ENCODE measurements at places on chromosomes 12 and 14.

GRCh38 chr14:105388110-105388951, 10.0 kb upstream of the TEX22 start:
- no peak for DNase-seq

DNA sequence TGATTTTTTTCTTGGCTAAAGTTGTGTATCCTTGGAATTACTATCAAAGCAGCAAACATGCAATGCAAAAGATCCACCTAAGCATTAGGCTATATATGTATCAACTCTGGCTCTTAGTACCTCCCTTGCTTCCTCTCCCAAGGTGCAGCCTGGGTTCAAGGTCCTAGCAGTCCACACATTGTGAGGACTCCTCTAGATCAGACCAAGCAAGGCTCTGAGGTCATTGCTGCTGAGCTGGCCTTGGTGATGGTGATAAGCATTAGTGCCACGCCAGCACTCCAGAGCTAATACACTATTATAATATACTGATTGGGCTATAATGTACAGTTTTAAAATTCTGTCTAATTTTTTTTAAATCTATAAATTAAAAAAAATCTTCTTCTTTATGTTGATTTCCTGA, 196.9 kb upstream of the BTG1 start:
- DNase-seq: no peak

DNA sequence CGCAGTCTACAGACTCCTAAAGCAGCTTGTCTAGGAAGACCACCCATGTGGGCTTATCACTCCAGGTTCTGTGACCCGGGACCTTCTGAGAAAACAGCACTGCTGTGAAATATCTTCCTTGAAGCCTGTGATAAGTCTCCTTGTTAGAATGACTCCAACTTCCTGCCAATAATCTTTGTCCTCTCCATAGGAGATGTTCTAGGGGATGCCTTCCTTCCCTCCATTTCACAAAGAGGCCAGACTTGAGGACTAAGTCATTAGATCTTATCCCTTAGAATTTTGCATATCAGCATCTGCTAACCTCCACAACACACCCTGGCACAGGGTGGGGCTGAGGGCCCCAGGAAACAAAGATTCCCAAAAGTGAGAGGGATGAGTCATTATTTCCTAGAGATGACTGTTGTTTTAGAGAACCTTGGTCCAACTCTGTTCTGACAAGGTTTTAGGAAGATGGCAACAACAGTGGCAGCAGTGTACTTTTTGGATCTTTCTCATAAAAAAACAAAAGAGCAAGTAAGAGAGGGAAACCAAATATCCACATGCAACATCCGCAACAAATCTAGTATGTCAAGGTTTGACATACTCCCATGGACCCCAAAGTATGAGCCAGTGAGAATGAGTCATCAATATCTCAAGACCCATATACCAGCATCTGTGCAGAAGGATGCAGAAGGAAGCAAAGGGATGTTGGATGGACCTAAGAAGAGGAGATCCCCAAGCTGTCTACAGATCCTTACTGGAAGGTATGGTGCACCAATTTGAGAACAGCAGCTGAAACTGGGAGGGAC, 6.0 kb downstream of the LTB4R start:
- peak; percentile 41 for DNase-seq

- no peak for DNase-seq
Measured at GRCh38 chr12:101863981-101864380, 13.4 kb upstream of the DRAM1 start.

- DNase-seq: no peak
Measured at GRCh38 chr14:95296966-95297365, 22.7 kb downstream of the CLMN start.

- no peak for DNase-seq
Measured at GRCh38 chr14:85762526-85762925, 232.6 kb downstream of the FLRT2 start.

GRCh38 chr12:92503029-92503931, 199.5 kb upstream of the PLEKHG7 start:
- no peak for DNase-seq

DNA sequence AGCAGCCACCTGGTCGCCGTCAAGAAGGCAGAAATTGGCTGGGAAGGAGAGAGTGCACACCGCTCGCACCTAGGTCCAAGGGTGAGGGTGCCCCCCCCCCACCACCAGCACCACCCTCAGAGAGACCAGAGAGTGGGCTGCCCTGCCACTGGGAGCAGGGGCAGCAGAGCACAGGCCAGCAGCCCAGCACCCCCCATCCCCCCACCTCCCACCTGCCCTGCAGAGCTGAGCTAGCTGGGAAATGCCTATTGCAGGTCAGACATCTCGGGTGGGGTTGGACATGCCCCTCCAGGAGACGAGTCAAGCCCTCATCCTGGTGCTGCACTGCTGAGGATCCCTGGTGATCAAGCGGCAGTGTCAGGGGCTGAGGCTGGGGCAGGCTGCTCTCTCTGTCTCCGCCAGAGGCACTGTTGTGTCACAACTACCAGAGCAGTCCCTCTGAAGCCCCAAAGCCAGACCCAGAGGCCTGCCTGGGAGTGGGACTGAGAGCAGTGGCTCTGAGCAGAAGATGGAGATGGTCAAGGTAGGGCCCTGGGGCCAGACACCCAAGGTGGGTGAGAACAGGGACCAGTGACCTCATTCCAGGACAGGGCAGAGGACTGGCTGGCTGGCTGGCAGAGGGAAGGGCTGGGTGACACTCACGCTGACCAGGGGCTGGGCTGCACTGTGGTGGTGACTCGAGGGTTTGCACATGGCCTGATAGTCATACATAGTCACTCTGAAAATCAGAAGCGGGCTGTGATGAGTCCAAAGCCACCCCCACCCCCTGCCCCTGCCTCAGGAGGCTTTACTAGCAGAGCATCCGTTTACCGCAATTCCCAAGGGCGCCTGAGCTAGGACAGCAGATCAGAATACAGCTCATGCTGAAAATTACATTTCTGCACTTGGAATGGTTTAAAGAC, 19.7 kb upstream of the LRTM2 start:
- DNase-seq: no peak

DNA sequence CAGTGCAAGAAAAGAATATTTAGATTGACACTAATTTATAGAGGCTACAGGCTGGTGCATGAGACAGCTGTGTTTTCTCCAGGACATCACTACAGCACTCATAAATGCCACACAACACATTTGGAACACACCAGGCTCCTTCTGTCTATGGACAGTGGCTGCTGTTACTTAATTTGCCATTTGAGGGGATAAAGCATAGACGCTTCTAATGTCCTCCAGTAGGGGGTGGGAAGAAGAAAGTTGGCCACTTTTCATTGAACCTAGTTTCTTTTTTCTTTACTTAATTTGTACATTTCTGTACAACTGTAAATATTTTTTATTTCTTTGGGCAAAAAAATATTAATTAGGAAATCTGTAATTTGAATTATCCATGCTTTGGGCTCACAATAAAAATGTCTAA, 12.4 kb upstream of the RTN1 start:
- no peak for DNase-seq

- DNase-seq: no peak
Measured at GRCh38 chr12:21305661-21306060, 29.1 kb downstream of the SLCO1A2 start.

DNA sequence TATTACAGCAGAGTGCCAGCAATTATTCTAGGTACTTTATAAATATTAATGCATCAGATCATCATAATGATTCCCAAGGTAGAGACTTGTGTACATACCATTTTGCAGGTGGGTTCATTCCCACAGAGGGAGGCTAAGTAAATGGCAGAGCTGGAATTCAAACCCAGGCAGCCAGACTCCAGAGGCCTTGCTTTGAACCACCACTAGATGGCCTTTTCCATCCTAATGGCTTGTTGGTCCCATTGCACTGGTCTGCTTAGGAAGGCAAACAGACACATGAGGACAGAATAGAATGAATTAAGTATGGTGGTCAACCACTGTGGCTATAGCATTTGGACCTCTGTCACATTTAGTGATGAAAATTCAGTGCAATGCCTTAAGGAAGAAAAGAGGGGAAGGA, 158.7 kb downstream of the METTL25 start:
- no peak for DNase-seq

DNA sequence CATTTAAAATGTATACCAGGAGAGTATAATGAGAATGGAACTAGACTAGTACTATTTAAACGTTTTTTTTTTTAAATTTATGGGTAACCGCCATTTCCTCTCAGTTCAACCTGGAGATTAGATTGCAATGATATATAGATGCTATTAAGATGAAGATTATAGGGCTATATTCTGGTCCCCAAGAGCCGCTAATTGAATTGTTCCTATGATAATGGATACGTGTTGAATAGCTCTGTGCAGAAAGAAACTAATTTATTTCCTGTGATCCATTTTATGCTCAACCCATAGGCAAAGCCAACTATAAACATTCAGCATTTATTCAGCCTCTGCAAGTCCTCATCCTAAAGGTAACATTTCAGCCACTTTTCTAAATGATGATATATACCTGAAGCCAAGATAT, 1595.1 kb upstream of the SEL1L start:
- DNase-seq: no peak

DNA sequence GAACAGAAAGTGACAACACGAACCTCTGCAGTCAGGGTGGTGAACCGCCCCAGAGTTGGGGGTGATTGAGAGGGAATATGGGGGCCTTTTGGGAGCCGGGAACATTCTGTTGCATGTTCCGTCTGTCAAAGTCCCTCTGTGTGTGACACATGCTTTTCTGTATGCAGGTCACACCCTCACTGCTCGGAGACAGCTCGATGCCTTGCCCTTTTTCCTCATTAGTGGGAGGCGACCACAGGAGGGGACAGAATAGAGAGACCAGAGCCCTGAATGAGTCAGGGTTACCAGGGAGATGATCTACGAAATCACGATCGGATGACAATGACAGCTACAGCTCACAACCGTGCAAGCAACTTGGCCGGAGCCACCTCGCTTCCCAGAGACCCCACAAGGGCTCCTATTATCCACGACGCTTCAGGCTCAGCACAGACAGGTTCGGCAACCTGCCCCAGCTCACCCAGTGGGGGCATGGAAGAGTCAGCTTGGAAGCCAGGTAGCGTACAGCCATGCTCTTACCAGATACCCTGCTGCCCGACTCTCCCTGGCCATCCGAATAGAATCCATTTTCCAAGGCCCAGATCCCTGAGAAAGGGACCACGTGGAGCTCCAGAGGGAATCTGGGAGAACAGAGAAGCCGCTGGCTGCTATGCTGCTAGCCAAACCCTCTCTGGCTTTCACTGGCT, 38.8 kb downstream of the TESC start:
- DNase-seq: no peak

GRCh38 chr14:99101855-99102461, 170.0 kb downstream of the BCL11B start:
- no peak for DNase-seq

DNA sequence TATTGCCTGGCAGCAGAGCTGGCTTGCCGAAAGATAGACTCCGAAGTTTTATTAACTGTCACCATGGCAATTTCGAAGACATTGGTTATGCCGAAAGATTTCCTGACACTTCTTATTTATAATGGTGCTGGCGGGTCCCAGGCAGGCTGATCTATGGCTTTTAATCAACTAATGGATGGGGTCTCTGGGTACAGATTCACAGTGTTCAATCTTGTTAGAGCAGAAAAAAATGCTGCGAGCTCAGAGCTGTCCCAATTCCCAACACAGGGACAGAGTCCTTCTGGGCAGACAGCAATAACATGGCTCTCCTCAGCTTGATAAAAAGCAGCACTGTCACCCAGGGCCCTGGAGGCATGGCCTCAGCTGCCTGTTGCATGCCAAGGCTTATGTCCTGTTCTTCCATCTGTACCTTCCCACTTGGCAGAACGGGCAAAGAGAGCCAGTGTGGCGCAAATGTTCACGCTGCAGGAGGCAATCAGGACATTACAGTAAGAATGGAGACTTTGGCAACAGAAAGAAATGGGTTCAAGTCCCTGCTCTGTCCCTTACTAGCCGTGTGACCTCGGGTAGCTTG, 228.2 kb upstream of the PWP1 start:
- DNase-seq: no peak

- DNase-seq: no peak
Measured at GRCh38 chr14:105022276-105022670, 1.4 kb upstream of the CDCA4 start.

Measured in hematopoietic multipotent progenitor cell (in vitro differentiated cells).